ENCODE measurements at places on chromosomes 2 and 18.

- DNase-seq: no peak
Measured at GRCh38 chr2:112542984-112543661, 858 bp downstream of the POLR1B start.

DNA sequence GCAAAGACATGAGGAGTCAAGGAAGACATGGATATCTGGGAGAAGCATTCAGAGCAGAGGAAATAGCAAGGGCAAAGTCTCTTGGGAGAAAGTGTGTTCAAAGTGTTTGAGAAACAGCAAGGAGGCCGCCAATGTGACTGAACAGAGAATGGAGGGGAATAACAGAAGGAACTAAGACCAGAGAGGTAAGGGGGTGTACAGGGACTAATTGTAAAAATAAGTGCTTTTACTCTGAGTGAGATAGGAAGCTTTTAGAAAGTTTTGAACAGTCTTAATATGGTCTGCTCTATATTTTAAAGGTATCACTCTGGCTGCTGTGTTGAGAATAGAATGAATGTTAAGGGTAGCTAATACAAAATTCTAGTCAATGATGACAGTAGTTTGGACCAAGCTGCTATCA lies 6.8 kb upstream of the CREB1 start:
- no peak for DNase-seq

GRCh38 chr18:68569936-68570335 lies 145.0 kb downstream of the TMX3 start:
- DNase-seq: no peak

- DNase-seq: no peak
Measured at GRCh38 chr2:138037090-138037489, 72.8 kb downstream of the HNMT start.

DNA sequence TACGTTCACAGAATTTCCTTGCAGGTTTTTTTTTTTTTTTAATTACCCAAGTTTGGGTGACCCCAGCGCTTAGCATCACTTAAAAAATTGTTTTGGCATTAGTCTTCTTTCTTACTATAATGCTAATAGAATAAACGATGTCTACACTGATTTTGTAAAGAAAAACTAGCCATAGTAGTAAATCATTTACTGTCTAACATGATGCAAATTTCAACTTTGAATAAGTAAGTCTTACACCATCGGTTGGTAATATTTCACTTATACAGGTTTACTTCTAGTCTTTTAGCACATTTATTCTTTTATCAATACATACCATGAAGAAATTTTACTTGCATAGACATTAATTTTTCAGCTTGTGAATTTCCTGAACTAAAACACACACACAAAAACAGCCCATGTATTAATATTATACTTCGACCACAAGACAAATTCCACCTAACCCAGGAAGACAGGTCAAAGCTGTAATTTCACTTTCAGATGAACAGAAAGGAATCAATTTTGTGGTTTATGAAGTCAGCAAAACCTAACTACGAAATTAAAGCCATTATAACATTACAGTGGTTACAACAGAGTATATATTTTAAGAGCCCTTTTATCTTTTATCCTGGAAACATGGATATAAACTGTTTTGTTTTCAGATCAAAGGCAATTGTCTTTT lies 1.9 kb downstream of the YES1 start:
- DNase-seq: no peak

- DNase-seq: no peak
Measured at GRCh38 chr2:43605079-43605655, 9.3 kb upstream of the THADA start.

DNA sequence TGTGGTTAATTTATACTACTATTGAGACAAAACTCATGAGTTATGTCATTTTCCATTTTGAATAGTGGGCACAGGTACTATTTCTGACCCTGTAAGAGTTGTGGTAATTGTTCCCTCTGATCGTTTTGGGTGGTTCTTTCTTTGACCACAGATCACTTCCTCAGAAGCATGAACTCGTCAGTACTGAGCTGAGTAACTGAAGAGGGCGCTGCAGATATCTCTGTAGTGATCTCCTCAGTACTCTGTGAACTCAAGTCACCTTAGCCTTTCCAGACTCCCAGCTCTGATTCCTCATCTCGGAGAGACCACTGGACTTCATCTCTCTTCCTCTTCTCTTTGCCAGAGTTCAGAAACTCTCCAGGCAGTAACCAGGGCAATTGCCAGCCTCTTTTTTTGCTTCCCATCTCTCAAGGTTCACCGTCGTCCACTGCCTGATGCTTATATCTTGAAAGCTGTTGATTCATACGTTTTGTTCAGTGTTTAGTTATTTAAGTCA lies 9.4 kb upstream of the IL1RL1 start:
- DNase-seq: no peak

DNA sequence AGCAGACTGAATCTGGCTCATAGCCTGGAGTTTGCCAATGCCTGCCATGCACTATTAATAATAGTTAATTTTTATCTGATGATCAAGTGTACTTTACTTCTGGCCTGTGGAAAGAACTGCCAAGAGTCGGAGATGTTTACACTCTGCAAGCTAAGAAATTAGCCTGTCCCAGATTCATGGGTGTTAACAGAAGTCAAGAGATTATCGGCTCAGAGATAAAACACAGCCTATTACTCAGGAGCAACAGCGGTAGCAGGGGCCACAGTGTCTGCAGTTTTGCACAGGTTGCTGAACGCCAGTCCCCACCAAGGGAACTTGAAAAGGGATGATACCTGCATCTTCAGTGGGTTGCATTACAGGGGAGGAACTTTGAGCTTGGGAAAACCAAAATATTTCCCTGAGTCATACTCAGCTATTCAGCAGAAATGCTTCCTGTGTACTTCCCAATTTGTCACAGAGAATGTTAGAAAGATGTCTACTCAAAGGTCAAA lies 4.3 kb upstream of the ADI1 start:
- DNase-seq: no peak

- DNase-seq: no peak
Measured at GRCh38 chr18:6444466-6445228, 29.9 kb upstream of the L3MBTL4 start.

DNA sequence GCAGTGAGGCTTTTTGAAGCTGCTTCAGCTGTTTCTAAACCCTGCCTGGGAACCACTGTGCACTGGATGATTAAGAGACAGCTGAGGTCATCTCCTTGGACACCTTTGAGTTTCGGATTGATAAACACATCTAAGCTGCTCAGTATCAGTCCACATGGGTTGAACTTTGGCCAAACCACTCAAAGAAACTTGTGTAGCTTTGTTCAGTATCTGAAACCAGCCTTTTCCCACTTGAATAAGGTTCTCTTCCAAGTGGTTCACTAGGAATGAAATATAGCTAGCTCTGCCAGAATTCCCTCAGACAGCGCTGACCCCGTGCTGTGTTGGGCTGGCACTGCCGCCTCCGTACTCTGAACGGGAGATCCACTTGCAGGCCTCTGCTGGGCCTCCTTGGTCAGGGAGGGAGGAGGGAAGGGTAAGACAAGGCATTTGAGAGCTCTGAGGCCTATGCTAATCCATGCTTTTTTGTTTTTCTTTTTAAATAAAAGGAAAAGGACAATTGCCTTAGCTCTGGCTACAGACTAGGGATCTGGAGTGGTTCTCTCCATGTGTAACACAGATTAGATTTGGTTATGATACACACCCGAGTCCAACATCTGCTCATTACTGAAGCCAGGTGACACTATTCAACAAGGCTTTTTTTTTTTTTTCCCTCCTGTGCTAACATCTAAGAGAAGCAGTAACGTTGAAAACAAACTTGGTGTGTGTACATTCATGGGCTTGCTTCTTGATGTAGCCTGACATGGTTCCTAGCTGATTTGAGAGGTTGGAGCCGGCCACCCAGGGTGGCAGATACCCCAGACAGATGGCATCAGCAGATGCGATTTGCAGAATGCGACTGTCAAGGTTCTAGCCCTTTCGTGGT lies 67.7 kb downstream of the NCK2 start:
- DNase-seq: no peak

GRCh38 chr2:195021711-195022507 lies 635.1 kb upstream of the SLC39A10 start:
- no peak for DNase-seq

Data from activated CD8-positive, alpha-beta memory T cell treated with anti-CD3 and anti-CD28 coated beads for 1 hour (primary cell).